ENCODE measurements at places on chromosomes 12 and 14. TPM values are rescaled to one million over a fixed set of nuclear protein-coding genes. Genes with fewer than 3 reads are reported as not detected.

NKX2-8 gene
- not detected for total RNA-seq

CACNA2D4 gene
- 0.46 TPM for total RNA-seq

RND1 gene
- total RNA-seq, result 7.6 TPM

KRT73 gene
- not detected for total RNA-seq

LGALS3 gene
- 5.8 TPM for total RNA-seq

GPR84 gene
- not detected for total RNA-seq

MYH6 gene
- 0.09 TPM for total RNA-seq

CLEC12A gene
- not detected for total RNA-seq

AHNAK2 gene
- total RNA-seq, result 3.4 TPM

CMA1 gene
- not detected for total RNA-seq

OTX2 gene
- 30.1 TPM for total RNA-seq

ISM2 gene
- total RNA-seq, result 0.80 TPM

STXBP6 gene
- total RNA-seq, result 3.5 TPM

MANSC1 gene
- 10.6 TPM for total RNA-seq

PYGL gene
- total RNA-seq, result 101 TPM

TAS2R8 gene
- total RNA-seq, result not detected

FOXG1 gene
- 0.09 TPM for total RNA-seq

ASCL1 gene
- total RNA-seq, result 0.07 TPM

KICS2 gene
- total RNA-seq, result 9.9 TPM

PDZRN4 gene
- total RNA-seq, result not detected

TAS2R10 gene
- total RNA-seq, result not detected

TSHR gene
- total RNA-seq, result not detected

KCNJ8 gene
- 1.9 TPM for total RNA-seq

POLR3B gene
- total RNA-seq, result 10.2 TPM

ZNF84 gene
- total RNA-seq, result 26.3 TPM

HAL gene
- 0.23 TPM for total RNA-seq

FGD6 gene
- total RNA-seq, result 24.2 TPM

RAPGEF3 gene
- total RNA-seq, result 13.3 TPM

SLC6A12 gene
- 0.76 TPM for total RNA-seq

ATP2B1 gene
- total RNA-seq, result 31.7 TPM

APOF gene
- total RNA-seq, result 0.11 TPM

TAS2R9 gene
- total RNA-seq, result not detected

IGF1 gene
- not detected for total RNA-seq

GLT1D1 gene
- total RNA-seq, result 1.5 TPM

LIN7A gene
- 8.6 TPM for total RNA-seq

GALNT16 gene
- total RNA-seq, result 3.0 TPM

Data from WTC11 (cell line).